ENCODE measurements at places on chromosomes 5 and 9.
A peak's percentile ranks its signal among the peaks of the same experiment; 100 is the strongest.

GRCh38 chr9:38085308-38085707 lies 16.3 kb upstream of the SHB start:
- DNase-seq, result no peak

- peak; percentile 71 for DNase-seq
These were observed 268.6 kb upstream of the MVB12B start for GRCh38 chr9:126058011-126058531.

DNA sequence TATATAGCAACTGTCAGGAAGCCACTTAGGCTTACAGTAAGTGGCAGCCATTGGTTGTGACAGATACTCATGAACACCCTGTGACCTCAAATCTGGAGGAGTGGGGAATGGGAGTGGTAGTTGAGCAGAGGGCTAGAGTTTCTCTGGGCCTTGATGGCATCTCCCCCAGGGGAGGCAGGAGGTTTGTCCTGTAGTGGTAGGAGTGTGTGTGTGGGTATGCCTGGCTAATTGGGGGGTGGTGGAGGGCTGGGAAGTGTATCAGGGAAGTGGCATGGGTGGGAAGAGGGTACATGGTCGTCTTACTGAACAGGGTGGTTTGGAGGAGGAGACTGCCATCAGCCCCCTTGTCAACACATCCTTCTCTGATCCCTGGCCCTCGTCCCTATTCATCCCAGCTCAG lies 71.5 kb downstream of the PSD2 start:
- DNase-seq, result no peak

DNA sequence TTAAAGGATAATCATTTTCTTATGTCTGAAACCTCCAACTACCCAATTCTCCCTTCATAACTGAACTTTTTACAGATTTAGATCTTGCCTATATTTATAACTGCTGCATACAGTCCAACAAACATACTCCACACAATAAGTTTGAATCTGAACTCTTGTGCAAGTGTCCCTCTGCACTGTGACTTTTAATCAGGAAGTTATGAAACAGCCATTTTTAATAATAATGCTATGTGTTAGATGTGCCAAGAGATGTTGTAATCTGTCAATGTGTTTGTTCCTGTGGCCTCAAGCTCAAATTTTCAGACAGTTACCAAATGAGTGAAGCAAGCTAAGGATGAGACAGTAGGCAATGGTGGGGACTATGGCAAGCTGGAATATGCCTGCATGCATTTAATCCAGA lies 57.6 kb upstream of the MTAP start:
- no peak for DNase-seq

- no peak for DNase-seq
These were observed 19.6 kb upstream of the GLRX start for GRCh38 chr5:95841914-95842812.

DNA sequence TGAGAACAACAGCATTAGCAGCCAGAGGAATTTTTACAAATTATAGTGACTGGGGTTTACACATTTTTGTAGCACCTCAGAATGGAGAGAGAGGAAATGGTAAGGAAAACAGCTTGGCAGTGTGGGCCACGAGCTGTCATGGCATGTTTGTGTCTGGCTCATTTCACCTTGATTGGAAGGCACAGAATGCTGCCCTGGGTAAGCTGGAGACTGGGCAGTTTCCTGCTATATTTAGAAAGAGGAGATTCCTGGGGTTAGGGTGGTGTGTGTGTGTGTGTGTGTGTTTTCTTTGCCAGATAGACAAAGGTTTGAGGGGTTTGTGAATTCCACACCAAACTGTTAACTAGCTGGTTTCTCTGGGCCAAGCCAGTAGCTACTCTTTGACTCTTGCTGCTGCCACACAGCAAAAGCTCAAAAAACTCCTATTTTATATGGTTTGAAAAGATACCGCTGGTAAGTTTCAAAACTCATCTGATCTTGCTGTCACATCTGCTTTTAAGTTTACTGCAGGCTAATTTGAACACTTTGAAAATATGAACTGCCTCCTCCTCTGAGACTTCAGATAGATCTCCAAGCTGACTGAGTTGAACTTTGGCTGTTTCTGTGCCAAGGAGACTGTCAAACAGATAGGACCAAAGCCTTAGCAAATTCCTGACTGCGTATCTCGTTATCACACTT lies 9.1 kb downstream of the ARHGAP26 start:
- no peak for DNase-seq

GRCh38 chr5:179918742-179919486 lies 11.2 kb upstream of the TBC1D9B start:
- no peak for DNase-seq

DNA sequence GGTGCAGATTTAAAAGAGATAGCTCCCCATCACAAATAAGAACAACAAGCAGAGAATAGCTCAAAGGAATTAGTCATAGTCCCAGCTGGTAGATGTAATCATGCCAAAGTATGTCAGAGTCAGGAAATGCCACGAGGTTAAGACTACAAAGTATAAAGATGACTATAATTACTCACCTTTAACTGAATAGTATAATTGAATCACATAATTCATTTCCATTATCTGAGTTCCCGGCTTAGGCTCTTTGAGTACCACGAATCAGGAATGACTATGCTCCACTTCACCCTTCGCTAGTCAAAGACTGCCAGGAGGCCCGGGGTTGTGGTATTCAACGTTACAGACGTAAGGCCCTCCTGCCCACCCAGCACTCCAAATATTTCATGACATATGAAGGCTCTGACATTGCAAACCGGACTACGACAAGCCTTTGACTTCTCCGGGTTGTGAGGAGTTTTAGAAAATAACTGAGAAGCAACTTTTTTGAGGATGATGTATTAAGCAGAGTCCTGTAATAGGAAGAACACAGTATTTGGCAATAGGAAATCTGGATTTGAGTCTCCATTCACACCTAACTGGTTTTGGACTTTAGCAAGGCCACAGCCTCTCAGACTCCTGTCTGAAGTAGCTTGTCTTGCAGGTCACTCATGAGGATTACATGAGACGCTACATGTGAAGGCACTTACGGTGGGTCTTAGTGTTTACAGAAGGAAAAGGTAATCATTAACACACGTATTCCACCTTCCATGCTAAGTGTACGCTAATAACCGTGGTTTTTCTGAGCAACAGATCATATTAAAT lies 64.6 kb downstream of the ENC1 start:
- DNase-seq, result no peak

GRCh38 chr5:54959673-54960418 lies 25.5 kb downstream of the ESM1 start:
- DNase-seq, result no peak
